ENCODE measurements at places on chromosomes 16 and 17. TPM values are rescaled to one million over a fixed set of nuclear protein-coding genes. Genes with fewer than 3 reads are reported as not detected.
A peak's percentile ranks its signal among the peaks of the same experiment; 100 is the strongest.

- DNase-seq: no peak
Observed at GRCh38 chr17:40089077-40089895, 11.1 kb downstream of the NR1D1 start.

- DNase-seq: no peak
Observed at GRCh38 chr16:24440306-24440705, 99.1 kb upstream of the RBBP6 start.

DNA sequence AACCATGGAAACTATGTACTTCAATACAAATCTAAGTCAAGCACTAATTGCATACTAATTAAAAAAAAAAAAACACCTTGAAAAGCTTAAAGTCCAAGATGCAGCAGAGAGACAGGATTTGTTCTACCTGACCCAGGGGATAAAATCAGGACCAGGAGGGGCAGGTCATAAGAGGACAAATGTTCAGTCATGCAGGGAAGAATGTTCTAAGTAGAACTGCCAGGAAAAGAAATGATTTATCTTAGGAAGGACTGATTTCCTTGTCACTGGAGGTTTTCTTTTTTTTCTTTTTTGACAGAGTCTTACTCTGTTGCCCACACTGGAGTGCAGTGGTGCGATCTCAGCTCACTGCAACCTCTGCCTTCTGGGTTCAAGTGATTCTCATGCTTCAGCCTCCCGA, 9.1 kb upstream of the GHDC start:
- peak; percentile 28 for DNase-seq

DNA sequence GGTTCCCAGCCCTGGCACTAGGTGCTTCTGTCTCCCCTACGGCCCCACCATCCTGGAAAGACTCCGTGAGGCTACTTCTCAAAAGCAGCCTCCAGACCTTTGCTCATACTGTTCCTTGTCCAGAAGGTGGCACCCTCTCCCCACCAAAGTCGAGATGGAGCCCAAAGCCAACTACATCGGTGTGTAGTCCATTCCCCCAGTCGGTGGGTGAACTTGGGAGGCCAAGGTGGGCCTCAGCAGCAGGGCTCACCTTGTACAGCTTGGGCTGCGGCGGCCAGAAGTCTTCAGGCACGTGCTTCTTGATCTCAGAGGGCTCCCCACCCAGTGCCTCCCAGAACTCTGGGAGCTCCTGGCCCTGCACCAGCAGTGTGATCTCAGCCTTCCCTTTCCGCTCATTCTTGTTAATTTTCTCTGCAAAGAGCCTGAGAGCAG, 10.2 kb downstream of the FLII start:
- peak; percentile 51 for DNase-seq

- DNase-seq: peak; percentile 8
Observed at GRCh38 chr17:9987779-9988585, 82.9 kb upstream of the RCVRN start.

DNA sequence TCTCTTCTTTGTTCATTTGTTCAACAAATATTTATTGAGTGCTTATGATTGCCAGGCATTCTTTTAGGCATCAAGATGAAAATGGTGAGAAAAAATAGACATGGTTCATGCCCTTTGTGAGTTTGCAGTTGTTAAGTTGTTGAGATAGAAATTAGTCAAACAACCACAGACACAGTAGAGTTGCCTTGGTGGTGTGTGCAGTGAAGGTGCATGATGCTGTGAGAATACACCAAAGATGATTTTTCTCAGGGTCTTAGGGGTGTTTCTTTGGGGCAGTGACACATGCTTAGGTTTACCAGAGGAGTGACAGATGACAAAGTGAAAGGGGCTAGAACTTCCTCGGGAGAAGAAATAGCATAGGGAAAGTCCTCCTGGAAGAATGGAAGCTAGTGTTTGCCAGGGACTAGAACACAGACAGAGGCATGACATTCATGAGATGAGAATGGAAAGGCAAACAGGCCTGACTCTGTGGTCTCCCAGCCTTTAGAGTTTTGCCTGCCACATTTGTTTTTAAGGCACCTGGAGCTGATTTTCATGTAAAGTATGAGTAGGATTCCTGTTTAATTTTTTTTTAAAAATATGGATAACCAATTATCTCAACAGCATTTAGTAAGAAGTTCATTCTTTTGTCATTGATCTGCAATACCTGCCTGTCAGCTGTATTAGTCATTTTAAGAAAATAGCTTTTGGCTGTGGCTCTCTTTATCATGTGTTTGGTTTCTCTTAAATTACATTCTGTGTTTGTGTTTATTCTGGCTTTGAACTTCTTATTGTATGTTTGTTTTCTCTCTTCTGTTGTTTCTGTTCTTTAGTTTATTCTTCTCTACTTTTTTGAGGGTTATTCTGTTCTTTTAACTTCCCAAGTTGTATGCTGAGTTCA, 36.6 kb downstream of the CYLD start:
- no peak for DNase-seq

GRCh38 chr17:9315360-9315759, 260.3 kb downstream of the STX8 start:
- DNase-seq: no peak

DNA sequence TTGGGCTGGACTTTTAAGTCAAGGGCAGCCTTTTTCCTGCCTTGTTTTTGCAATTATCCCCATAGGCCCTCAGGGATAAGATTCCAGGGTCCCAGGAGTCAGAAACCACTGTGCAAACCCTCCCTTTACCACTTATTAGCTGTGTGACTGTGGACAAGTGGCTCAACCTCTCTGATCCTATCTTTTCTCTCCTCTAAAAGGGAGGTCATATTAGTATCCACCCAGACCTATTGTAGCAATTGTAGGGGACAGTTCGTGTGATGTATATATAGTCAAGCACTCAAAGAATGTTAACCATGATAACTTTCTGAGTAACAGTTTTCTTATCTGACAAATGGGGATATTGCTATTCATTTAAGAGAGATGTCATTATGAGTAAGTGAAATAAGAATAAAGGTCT, 68.2 kb downstream of the IRX5 start:
- DNase-seq: no peak

GRCh38 chr16:65534121-65534528, 412.3 kb upstream of the CDH11 start:
- DNase-seq: no peak

DNA sequence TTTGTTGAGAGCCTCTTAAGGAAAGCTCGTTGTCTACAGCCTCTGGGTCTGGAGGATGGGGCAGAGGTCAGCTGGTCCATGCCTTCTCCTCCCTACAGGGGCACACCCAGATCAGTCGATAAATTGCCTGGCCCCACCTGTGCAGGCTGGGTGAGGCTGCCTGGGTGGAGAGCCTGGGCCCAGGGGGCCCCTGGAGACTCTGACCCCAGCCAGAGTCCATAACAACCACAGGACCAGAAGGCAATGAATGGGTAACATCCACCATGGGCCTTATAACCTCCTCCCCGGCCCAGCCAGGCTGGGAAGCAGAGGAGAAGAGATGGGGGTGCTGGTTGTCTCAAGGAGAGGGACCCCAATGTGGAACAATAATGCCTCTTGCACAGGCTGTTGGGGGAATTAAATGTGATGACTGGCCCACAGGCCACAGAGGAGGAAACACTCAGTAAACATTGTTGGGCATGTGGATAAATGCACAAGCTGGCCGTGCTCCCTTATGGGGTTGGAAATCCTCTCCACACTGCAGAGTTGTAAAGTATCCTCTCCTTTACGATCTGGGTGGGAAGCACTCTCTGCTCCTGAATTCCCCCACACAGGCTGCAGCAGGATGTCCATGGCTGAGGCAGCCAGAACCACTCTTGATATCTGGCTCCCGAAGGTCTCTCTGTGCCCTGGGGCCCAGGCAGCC, 56.7 kb upstream of the TOB1 start:
- no peak for DNase-seq

- DNase-seq: no peak
Observed at GRCh38 chr17:78488867-78489634, 88.1 kb downstream of the DNAH17 start.

- DNase-seq: no peak
Observed at GRCh38 chr17:273981-274832, 78.4 kb downstream of the RPH3AL start.

GRCh38 chr17:61026818-61027217, 349.2 kb downstream of the BCAS3 start:
- no peak for DNase-seq

DNA sequence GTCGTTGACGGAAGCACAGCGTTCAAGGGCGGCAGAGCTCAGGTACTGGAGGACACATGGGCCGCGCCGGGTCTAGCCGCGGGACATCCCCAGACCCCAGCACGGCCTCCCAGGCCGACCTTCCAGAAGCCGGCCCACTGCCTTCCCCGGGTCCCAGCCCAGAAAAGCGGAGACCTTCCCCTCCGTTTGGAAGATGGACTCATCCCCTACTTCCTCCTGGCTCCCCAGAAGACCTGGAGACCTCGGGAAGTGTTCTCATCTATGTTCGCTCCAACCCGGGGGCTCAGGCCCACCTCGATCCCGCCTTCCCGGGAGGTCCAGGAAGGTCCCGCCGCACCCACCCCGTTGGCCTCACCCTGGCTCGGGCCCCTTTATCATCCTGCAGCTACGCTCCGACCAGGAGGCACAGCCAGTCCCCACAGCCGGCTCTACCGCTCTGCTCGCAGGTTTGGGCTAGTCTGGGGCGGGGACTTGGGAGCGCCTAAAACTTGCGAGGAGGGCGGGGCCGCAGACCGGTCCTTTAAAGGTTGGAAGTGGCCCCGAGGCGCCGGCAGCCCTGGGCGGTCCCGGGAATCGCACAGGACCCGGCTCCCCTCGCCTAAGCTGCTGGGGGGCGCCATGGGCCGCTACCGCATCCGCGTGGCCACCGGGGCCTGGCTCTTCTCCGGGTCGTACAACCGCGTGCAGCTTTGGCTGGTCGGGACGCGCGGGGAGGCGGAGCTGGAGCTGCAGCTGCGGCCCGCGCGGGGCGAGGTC, at the start of gene ALOX12:
Gene ALOX12, plus strand, starts transcription at position 550 of the 756 bp plus-strand sequence. Its CDS starts 69 bp downstream, at position 619.
- peak; percentile 42 for DNase-seq

- no peak for DNase-seq
Observed at GRCh38 chr17:48295362-48296288, 134.4 kb downstream of the SKAP1 start.

GRCh38 chr17:73980517-73980916, 223.0 kb upstream of the RPL38 start:
- DNase-seq: no peak

GRCh38 chr16:14399378-14400284, 230.4 kb downstream of the PARN start:
- DNase-seq: no peak

- DNase-seq: no peak
Observed at GRCh38 chr17:8072729-8073461, 14.6 kb downstream of the ALOX12B start.

- no peak for DNase-seq
Observed at GRCh38 chr17:13940858-13941665, 128.2 kb upstream of the COX10 start.

GRCh38 chr16:86573215-86573614, 5.1 kb upstream of the FOXL1 start:
- no peak for DNase-seq

- DNase-seq: no peak
Observed at GRCh38 chr17:9368631-9369030, 207.0 kb downstream of the STX8 start.

- DNase-seq: no peak
Observed at GRCh38 chr16:83835586-83836566, 28.1 kb downstream of the HSBP1 start.

DNA sequence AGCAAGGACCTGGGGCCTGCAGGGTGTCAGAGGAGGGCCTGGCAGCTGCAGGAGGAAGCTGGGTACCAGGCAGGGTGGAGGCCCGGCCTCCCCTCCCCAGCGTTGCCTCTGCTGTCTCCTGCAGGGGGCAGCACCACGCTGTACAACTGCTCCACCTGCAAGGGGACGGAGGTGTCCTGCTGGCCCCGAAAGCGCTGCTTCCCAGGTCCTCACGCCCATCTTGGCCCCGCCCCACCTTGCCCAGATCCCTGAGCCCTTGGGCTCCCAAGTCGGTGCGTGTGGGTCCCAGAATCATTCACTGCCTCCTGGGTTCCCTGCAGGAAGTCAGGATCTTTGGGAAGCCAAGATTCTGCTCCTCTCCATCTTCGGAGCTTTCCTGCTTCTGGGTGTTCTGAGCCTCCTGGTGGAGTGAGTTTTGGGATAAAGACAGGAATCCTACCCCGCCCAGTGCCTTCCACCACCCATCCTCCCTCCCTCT, 1.2 kb downstream of the TMEM95 start:
- DNase-seq: peak; percentile 74

GRCh38 chr17:76479515-76480060, 12.2 kb downstream of the AANAT start:
- DNase-seq: no peak

DNA sequence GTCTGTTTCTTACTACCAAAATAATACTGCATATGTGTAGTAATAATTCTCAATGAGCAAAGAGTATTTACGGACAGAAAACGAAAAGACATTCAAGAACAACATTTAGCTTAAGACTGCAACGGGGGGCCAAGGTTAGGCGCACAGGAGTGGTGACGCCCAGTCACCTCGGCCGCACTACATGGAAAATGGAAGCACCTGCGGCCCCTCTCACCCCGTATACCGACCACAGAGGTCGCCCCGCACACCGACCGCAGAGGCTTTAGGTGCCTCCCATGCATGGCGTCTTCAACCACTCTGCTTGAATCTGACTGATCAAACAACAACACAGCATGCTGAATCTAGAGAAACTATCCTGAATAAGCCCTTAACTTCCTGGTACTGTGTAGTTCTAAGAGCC, 26.4 kb downstream of the CCDC57 start:
- no peak for DNase-seq

DNA sequence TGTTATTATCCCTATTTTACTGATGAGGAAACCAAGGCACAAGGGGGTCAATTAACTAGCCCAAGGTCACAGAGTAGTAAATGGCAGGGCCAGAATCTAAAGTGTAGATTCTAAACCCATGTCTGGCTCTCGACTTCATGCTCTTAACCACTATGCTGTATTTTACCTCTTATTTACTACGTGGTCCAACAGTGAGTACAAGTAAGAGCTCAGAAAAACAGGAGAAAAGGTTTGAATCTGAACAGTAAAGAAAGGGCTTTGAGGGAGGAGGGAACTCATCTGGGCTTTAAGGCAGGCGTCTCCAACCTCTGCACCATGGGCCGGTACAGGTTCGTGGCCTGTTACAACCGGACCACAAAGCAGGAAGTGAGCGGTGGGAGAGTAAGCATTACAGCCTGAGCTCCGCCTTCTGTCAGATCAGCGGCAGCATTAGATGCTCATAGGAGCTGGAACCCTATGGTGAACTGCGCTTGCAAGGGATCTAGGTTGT, 62.9 kb downstream of the SMURF2 start:
- DNase-seq: no peak

- peak; percentile 72 for DNase-seq
Observed at GRCh38 chr17:44314869-44315661, 6.7 kb downstream of the RUNDC3A start.

- no peak for DNase-seq
Observed at GRCh38 chr16:54503856-54504219, 217.3 kb upstream of the IRX3 start.

- peak; percentile 73 for DNase-seq
Observed at GRCh38 chr17:17822189-17822588, 14.6 kb downstream of the SREBF1 start.

The C16orf92 gene
- total RNA-seq: not detected

The SARM1 gene
- total RNA-seq: 16.3 TPM

The TELO2 gene
- 12.6 TPM for total RNA-seq

The FOXJ1 gene
- total RNA-seq: 6.5 TPM

The KRTAP9-4 gene
- total RNA-seq: not detected

The CACNA1H gene
- total RNA-seq: 12.4 TPM

The CCDC40 gene
- 6.8 TPM for total RNA-seq

The SLFN14 gene
- not detected for total RNA-seq

The INCA1 gene
- 2.3 TPM for total RNA-seq

The CHD9NB gene
- not detected for total RNA-seq

The CCL4 gene
- not detected for total RNA-seq

The RGS11 gene
- total RNA-seq: 5.9 TPM

The ITGAX gene
- total RNA-seq: 2.8 TPM

All from thyroid gland (tissue), 4 donors.